ENCODE measurements at places on chromosomes 13 and 19.

DNA sequence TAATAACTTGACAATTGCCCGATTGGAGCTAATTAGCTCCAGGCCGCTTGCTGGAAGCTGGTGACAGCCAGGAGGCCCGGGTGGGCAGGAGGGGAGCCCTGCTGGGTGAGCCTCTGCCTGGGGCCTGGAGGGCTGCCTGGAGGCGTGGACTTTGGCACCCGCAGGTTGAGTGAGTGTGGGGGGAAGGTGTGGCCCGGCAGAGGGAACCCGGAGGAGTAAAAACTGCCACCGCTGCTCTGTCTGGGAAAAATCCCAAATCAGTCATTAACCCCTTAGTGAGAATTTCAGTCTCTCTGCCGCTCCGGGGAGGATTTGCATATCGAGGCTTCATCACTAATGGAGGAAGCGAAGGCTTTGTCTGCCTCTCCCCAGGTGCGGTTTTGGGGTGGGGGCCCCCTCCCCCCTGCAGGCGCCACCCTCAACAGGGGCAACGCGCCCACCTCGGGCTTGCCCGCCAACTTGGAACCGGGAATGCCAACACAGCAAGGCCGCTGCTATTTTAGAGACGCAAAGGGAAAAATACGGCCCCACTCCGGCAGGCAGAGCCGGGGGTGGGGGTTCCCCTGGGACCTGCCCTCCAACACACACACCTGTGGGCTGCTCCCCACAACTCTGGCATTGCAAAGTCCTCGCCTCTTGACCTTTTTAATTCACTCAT, 6.2 kb downstream of the EFNA2 start:
- DNase-seq = no peak

DNA sequence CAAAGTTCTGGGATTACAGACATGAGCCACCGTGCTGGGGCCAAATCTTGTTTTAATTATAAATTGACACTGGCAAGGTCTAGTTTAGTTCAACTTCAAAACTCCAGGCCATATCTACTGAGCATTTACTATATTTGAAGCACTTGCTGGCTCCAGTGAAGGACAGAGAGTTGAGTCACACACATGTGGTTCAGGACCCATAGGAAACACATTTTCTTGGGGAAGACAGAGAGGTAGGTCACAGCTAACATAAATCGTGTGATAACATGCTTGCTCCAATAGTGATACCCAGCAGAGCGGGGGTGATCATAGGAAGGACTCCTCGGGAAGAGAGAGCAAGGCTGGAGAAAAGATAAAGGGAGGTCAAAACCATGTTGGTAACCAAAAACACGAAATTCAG, 170.6 kb upstream of the TSC22D1 start:
- DNase-seq = no peak

GRCh38 chr13:39590466-39591036, 12.4 kb downstream of the LHFPL6 start:
- no peak for DNase-seq

GRCh38 chr13:48858122-48858902, 117.4 kb upstream of the FNDC3A start:
- no peak for DNase-seq

DNA sequence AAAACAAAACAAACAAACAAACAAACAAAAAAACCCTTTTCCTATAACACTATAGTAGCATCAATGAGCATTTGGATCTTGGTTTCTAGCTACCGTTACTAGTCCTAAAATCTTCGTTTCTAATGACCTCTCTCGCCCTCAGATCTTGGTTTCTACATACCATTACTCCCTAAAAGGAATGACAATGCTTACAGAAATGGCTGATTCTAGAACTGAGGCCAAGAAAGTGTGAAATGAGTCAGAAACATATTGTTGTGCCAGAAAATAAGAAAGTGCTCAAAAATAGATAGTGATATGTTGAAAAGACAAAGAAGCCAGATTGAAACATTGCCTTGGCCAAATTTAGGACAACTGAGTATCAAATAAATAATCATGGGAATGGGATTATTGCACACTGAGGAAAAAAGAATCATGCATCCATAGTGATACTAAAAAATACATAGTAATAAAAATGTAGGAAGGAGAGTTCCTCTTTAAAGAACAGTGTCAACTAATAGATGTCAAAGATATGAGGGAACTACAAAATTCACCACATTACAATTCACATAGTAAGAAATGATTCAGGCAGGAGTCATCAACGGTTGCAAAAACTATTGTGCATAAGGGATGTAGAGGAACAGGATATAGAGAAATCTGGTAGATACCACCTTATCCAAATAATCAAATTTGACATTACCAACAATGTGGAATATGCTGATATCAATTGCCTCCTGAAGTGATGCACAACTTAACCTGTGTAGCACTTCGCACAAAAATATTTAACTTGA, 386.6 kb downstream of the DIAPH3 start:
- DNase-seq = no peak

GRCh38 chr13:35979361-35979951, 151.7 kb downstream of the DCLK1 start:
- no peak for DNase-seq

GRCh38 chr19:16077984-16078758, 1.9 kb downstream of the TPM4 start:
- peak; percentile 28 for DNase-seq

DNA sequence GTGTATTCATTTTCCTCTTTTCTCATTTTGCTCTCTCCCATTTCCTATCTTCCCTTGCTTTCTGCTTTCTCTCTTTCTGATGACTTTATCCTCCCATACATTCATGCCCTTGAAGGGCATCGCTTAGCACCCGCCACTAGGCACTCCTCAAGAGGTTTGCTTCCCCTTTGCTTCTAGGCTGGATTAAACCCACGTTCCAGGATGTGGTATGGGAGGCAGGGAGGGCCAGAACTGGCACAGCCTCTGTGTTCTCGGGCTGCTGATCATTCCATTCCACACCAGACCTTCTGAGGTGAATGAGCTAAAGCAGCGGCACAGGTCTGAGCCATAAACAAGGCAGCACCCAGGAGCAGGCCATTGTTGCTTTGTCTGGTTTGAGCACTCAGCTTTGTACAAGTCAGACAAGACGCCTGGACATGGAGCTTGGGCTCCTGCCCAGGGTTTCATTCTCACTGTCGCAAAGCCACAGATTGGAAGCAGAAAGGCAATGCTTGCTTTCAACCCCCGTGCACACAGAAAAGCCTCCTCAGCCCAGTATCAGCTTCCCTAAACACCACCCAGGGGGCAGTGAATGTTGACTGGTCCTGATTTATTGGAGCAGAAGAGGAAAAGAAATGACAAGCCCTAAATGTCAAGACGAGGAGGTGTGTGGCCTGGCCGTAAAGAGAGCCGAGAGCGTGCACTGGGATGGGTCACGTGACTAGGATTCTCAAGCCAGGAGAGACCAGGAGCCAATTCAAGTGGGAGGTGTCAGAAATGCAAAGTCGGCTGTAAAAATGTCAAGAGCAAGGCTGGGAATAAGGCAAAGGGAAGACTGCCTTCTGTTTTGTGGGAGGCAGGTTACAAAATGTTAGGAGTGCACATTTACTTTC, 218.0 kb upstream of the SERP2 start:
- no peak for DNase-seq

DNA sequence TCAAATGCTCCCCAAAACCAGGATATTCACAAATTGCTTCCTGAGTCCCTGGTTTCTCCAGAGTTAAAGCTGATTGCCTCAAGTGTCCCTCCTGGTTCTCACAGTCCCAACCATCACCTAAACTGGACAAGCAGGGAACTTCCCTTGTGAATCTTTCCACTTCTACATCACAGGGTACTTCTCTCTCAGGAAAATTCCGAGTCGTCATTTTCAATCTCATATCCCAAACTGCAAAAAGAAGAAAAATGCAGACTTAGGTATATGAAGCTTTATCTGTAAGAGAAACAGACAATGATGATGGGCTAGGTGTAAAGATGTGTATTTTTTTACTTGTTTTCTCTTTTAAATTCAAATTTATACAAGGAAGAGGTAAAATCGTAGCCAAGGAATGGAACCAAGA, 21.3 kb downstream of the ZNF329 start:
- no peak for DNase-seq
